ENCODE measurements at places on chromosomes 7 and 10. TPM values are rescaled to one million over a fixed set of nuclear protein-coding genes. Genes with fewer than 3 reads are reported as not detected.

CLDN3 gene
- not detected for total RNA-seq

OGDHL gene
- 0.14 TPM for total RNA-seq

ANTXRL gene
- not detected for total RNA-seq

AASS gene
- 8.6 TPM for total RNA-seq

CCNY gene
- total RNA-seq = 27.2 TPM

GARS1 gene
- 136 TPM for total RNA-seq

Measured in airway epithelial cell (primary cell).